COR-L47 (cell line): ENCODE measurements at places on chromosomes 4 and X.

DNA sequence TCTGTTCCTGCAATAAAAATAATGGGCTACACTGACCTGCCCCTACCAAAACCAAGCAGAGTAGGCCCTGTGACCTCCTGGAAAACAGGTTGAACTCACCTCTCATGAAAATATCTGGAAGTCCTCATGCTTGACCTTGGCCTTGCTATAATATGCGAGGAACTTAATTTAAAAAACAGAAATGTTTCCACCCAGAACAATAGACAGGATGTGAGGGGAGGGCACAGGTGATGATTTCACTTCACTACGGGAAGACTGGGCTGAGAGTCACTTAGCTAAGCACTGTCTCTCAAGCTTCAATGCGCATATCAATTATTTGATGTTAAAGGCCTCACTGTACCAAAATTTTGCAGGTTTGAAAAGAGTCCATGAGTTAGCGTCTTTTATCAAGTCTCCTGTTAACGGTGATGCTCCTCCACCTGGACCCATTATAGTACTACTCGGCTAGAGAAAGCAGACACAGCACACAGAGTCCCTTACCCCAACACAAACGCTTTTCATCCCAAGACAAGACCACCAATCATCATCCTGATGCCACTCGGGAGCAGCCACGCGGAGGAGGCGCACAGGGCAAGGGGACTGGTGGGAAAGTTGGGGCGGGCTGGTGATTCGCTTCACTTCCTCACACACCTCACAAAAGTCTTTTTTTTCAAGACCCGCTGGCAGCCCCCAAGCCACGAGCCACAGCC, 25.9 kb downstream of the ZNF721 start:
- DNase-seq, result peak; percentile 17

GRCh38 chrX:31132821-31133241, 61.0 kb upstream of the FTHL17 start:
- peak; percentile 24 for DNase-seq

DNA sequence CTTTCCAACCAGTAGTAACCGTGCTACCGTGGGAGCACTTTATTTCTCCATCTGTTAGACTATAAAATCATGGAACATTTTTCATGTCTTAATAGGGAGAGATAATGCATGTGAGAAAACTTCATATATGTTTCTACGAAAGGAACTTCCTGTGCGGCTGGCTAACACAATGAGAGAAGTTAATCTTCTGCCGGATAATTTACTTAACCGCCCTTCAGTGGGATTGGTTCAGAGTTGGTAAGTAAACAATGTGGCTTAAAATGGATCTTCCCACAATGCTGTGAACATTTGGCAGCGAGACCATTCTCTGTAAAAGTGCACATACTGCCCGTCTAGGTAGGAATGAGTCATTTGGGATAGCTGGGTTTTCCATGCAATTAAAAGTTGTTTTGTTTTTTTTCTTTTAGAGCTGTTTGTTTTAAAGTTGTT, 29.6 kb downstream of the PDK3 start:
- peak; percentile 50 for DNase-seq

DNA sequence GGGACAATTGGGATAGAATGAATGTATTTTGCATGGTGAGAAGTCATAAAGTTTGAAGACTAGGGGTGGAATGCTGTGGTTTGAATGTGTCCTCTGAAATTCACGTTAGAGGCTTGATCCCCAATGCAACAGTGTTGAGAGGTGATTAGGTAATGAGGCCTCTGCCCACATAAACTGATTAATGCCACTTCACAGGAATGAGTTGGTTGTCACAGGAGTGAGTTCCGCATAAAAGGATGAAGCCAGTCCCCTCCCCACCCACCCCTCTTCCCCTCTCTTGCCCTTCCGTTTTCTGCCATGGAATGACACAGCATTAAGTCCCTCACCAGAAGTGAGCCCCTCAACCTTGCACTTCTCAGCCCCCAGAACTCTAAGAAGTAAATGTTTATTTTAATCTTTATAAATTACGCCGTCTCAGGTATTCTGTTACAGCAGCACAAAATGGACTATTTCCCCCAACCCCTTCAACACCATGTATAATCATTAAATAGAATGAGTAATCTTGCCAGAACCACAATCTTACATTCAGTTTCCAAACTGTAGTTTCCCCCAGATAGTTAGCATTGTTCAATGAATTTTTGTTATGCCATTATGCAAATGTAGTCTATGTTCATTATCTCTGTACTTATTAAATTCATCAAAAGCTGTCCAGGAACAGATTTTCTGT, 5.5 kb upstream of the MMAA start:
- no peak for DNase-seq

DNA sequence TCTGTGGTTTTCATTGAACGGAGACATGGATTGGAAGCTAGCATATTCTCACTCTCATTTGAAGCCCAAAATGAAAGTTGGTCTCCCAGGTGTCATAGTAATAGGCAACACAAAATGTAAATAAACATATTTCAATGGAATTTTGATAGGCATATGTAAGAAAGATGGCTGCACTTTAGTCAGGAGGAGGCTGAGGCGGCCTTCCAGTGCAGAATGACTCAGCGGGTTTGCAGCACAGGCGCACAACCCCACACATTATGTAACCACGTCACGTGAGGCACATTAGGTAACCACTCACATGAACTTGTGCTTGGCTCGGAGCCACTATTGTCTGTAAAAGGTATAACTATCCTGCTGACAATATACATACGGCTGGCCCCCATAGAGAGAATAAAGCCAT, 381.7 kb downstream of the GPAT3 start:
- no peak for DNase-seq

DNA sequence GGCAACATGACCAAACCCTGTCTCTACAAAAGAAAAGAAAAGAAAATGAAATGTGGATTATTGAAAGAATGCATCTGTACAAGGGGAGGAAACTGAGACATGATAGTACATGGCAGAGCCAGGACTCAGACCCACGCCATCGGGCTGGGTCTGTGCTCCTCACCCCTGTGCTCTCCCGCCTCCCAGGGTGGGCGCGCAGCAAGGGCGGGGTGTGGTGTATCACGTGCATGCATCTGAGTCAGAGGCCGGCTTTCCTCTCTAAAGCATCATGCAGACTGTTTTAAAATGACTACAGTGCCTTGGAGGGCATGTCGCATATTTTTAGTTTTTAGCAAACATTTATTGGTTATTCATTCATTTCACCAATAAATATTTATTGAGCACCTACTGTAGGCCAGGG, 47.8 kb downstream of the HTT-AS start:
- DNase-seq, result no peak

DNA sequence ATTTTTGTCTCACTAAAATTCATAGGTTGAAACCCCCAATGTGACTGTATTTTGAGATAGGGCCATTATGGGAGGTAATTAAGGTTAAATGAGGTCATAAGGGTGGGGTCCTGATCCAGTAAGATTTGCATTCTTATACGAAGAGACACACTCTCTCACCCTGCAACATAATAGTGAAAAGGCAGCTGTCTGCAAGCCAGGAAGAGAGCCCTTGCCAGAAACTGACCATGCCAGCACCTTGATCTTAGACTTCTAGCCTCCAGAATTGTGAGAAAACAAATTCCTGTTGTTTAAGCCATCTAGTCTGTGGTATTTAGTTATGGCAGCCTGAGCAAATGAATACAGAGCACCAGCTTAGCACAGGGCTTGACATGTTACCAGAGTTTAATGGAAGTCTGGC, 17.5 kb upstream of the IGSF1 start:
- no peak for DNase-seq

DNA sequence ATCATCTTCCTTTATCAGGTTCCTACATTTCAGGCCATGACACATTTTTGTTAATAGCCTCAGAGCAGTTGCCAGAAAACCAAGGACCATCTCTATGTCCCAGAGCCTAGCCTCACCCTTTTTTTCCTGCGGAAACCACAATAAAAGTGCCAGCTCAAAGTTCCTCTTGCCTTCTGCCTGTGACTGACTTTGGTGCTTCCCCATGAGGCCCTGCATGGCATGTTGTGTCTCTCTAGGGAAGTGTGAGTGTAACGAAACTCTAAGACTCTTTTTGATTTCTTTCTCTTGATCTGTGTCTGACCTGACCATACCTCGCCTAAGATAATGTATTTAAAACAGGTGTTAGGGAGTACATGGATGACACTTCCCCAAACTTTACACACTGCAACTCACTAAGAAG, 642.3 kb upstream of the BOD1L1 start:
- DNase-seq, result no peak

GRCh38 chr4:142091085-142091513, 454.7 kb downstream of the IL15 start:
- DNase-seq, result no peak

GRCh38 chr4:81378386-81378785, 93.3 kb downstream of the RASGEF1B start:
- no peak for DNase-seq

- DNase-seq, result no peak
Measured at GRCh38 chr4:53453385-53453784, 75.9 kb downstream of the FIP1L1 start.

DNA sequence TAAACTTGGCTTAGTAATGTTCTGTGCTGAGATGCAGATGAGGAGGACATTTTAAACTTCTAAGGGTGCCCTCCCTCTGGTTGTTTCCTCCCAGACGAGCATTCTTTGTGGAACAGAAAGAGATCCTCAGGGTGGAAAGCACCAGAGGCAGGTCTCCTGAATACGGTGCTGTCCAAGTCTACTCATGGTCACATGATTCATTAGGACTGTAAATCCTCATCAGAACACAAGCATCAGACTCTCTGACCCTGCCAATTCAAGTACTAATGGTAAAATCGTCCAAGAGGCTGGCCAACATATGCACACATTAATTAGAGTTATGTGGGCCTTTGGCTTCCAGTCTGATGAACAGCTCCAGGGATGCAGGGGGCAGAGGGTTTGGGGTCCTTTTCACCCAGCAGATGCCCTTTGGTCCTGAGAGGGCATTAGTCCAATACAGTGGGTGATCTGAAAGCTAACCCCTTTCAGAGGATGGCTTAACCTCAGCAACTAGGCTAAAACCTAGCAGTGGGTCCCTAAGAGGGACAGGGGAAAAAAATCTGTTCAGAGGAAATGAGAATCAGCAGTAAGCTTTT, 18.2 kb downstream of the HAND2 start:
- DNase-seq, result no peak

DNA sequence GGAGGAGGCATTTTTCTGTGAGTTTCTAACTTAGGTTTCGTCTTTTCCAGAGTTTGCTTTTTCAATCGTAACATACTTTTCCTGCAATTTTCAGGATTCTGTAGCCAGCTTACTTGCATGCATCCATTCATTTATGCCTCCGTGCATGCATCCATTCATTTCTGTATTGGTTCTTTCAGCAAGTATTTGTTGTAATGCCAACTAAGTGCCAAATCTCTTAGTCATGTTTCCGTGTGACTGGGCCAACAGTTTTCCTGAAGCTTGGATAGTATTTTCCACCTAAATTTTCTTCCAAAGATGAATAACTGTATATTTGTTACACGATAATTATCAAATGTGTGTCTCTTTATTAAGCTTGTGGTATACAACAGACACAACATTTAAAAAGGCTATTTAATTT, 41.5 kb downstream of the CBLL2 start:
- no peak for DNase-seq

DNA sequence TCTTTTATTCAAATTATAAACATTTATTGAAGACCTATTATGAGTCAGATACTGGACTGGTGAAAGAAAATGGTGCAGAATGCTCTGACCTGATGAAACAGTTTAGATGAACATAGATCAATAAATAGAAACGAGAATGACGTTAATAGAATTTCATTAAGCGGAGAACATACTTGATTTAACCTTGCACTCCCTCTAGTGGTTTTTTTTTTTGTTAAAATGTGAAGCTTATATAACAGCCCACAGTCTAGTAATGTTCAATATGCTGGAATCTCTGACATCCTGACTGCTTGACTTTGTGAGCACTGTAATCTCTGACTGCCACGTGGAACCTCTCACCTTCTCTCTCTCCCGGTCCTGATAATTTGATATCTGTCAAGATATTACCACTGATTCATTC, 32.3 kb downstream of the HDAC8 start:
- DNase-seq, result peak; percentile 3

DNA sequence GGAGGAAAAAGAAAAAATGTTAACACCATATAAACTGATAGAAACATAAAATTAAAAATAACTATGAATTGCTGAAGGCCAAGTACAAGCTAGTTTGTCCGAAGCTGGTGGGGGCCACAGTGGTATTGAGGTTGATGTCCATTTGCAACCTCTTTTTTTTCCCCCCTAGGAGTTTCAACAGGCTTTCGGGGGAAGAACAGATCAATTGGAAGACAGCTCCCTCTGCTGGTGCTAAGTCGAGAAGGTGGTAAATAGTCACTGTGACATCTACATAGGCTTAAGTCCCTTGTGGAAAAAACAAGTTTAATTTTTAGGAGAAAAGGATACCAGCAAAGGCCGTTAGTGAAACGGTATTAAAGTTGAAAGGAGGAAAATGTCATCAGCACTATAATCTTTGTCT, 115.7 kb upstream of the ZXDA start:
- DNase-seq, result peak; percentile 1

- DNase-seq, result no peak
Measured at GRCh38 chr4:27429364-27429871, 568.8 kb downstream of the STIM2 start.

- DNase-seq, result no peak
Measured at GRCh38 chr4:128830906-128831503, 21.5 kb downstream of the JADE1 start.

GRCh38 chrX:119516157-119516702, 48.0 kb downstream of the SLC25A5 start:
- peak; percentile 29 for DNase-seq

DNA sequence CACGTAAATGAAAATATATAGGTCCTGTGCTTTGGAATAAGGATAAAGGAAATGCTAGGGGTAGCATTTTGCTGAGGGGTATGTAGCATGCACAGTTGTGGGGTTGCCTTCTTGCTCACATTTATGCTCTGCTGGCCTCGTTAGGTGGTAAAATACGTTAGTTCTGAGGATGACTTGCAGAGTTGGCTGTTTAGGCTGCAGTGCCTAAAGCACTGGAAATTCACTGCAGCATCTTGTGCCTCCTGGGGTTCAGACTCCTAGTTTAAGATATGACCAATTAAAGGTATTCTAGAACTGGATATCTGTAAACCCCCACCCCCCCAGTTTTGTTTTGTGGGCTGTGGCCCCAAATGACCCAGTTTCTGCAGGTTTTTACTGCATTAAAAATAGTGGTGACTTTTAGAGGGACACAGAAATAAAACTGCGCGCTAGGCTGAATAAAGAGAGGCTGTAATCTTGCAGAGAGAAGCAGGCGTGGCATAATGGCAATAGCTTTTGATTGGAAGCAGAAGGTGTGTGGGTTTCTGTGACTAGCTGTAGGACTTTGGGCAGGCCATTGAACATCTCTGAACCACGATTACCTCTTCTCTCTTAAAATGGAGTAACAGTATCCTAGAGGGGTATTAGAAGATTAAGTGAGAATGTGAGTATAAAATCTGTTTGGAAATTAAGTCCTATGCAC, 79.3 kb downstream of the REPS2 start:
- DNase-seq, result no peak

DNA sequence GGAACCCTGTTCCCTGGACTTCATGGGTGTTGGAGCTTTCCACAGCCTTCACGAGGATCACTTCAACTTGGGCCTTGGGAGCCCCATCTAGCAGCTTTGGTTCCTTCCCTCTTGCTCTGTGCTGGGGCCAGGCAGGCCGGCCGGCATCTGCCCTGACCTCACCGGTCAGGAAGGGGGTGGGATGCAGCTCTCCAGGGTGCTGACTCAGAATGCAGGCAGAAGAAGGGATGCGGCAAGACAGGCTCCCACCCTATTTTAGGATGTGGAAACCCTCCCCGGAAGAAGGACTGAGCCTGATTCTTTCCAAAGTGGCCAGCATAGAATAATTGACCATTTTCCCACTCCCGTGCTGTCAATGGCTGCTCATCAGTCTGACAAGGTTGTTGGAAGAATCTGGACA, 47.1 kb downstream of the FHDC1 start:
- DNase-seq, result no peak

GRCh38 chrX:20143561-20143960, 1.9 kb upstream of the EIF1AX start:
- peak; percentile 25 for DNase-seq
